ENCODE measurements at places on chromosomes 2 and 18.

- DNase-seq = no peak
These were observed 255.7 kb downstream of the HDAC4 start for GRCh38 chr2:239145106-239145505.

DNA sequence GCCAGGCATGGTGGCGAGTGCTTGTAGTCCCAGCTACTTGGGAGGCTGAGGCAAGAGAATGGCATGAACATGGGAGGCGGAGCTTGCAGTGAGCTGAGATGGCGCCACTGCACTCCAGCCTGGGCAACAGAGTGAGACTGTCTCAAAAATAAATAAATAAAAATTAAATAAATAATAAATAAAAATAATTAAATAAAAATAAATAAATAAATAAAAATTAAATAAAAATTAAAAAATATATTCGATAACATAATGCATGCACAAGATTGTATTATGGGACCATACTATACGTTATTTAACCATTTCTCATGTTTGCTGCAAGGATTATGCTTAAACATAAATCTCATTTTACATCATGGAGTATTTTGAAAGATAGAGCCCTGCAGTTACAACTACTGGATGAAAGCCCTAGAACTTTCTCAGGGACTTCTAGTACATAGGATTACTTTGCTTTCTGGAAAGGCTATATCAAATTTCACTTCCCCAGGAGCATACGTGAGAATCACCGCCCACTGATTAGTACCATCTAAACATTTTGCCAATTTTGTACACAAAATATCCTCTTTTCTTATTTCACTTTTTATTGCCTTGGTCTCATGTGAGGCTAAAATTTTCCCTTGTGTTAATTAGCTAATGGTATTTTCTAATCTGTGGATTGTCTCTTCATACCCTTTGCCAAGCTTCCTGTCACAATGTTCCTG lies 234.3 kb upstream of the LYPD1 start:
- no peak for DNase-seq

DNA sequence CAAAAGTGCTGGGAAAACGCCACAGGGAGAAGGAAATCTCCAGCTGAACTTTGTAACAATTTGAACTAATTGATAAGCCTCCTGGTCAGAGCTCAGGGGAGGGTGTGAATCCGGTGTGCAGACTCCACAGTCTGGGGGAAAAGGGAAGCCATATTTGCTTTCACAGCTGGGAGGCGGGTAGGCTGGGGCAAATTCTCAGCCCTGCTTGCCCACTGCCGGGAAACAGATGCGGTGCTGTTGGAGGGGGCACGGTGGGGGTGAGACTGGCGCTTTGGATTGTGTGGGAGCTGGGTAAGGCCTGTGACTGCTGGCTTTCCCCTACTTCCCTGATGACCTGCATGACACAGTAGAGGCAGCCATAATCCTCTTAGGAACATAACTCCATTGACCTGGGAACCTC lies 134.8 kb downstream of the ADCYAP1 start:
- no peak for DNase-seq

- DNase-seq = no peak
These were observed 23.6 kb downstream of the KCTD1 start for GRCh38 chr18:26524504-26525351.

DNA sequence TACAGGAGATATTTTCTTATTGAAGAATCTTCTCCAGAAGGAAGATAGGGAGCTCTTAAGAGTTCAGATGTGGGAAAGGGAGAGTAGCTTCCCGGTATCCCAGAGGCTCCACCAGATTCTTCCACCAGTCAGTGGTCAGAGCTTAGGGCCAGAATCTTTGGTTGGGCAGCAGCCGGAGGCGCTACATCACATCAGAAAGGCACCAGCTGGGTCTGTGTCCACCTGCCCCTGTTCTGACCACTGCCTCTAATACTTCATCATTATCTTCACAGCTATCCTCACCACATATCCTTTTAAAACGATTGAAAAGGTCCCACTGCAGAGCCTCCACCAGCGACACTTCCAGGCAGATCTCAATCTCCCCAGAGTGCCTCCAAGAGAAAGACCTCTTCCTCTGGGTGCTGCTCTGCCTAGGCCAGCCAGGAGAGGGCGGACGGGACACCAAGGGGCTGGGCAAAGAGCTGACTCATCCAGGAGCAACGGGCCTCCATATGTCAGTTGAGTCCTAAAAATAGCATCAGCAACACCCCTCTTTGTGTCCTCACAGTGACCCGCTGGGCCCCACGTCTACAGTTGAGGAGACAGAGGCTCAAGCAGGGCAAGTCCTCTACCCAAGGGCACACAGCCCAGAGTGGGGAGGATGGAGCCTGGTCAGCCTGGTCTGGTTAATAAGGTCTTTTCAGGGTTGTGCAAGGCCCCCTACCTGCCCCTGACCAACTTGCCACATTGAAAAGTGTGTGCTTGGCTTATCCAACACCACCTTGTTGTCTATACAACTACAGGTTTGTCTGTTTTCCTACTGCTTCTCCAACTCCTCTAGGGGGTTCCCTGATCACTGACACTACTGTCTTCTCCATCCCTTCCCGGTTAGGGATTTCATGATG lies 81.2 kb downstream of the ADD2 start:
- DNase-seq = no peak

DNA sequence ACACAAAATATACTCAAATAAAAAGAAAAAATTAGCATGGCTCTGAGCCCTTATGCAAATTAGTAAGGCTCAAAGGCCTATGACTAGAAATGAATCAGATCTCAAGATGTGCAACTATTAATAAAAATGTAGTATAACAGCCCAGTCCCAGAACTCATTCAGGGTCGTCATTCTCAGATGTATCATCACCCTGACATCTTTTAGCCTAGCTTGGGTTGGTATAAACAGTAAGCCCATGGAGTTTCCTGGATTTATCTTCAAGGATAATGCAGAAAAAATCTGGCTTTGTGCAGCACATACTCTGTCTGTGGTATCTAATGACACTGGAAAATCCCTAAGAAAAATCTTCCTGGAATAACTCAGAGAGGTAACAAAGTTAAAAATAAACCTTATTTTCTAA lies 239.3 kb downstream of the ZNF385B start:
- DNase-seq = no peak

GRCh38 chr2:30326497-30326896 lies 95.2 kb downstream of the LBH start:
- no peak for DNase-seq

DNA sequence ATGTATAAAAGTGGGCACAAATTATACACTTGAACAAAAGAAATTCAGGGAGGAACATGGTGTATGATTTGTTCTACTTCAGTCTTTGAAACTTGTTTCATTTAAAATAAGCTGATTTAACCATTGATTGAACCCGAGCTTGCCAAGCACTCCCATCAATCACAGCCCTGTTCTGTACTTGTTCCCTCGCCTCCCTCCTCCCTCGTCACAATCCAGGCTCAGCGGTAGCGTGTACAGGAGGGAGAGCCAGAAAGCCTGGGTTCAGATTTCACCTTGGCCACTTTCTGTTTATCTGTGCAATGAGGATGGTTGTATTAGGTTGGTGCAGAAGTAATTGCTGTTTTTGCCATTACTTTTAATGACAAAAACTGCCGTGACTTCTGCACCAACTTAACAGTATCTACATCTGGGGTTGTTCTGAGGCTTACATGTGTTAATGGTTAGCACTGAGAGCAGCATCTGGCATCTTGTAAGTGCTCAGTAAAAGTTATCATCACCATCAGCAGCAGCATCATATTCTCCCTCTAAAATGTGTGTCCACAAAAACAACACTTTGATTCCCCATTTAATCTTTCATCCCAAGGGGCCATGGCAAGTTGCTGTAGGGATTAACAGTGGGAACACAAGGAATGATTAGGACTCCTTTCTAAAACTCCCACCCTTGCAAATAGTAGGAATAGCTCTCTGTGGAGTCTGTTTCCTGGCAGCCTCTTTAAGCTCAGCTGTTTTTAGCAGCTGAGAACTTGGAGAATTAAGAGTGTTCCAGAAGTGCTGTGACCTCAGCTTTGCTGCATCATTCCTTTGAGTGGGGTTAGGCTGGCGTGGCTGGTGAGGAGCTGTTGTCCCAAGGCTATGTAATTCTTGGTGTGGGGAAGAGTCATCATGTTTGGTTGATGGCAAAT lies 4.7 kb downstream of the DPYSL5 start:
- no peak for DNase-seq

GRCh38 chr2:175152242-175152641 lies 15.8 kb downstream of the ATF2 start:
- DNase-seq = no peak

- DNase-seq = no peak
These were observed 36.6 kb downstream of the POMC start for GRCh38 chr2:25131567-25132298.

DNA sequence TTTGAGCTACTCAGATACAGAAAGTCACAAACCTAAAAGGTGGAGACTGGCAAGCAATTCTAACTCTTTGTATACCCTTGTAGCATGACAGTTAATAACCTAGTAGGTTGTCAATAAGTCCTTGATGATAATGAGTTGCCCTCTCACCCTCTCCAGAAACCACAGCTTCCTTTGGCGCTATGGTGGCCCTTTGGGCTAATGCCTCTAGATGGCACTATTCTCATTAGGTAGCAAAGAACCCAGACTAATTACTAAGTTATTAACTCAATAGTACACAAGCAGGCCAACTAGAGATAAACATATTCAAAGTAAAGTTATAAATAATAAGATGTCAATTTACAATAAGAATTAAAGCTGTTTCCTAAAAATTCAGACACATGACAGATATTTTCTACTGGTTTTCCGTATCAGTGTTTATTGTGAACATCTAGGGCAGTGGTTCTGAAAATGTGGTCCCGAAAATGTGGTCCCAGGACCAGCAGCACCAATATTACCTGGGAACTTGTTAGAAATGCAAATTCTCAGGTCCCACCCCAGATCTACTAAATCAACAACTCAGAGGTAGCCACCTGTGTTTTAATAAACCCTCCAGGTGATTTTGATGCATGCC lies 41.1 kb downstream of the LDAH start:
- DNase-seq = no peak

- DNase-seq = no peak
These were observed 148.9 kb upstream of the GULP1 start for GRCh38 chr2:188142636-188143295.

- no peak for DNase-seq
These were observed 226.8 kb upstream of the CHST9 start for GRCh38 chr18:27411911-27412310.
